Vagina (tissue), 2 donors: ENCODE measurements at places on chromosomes 3 and 15.

DNA sequence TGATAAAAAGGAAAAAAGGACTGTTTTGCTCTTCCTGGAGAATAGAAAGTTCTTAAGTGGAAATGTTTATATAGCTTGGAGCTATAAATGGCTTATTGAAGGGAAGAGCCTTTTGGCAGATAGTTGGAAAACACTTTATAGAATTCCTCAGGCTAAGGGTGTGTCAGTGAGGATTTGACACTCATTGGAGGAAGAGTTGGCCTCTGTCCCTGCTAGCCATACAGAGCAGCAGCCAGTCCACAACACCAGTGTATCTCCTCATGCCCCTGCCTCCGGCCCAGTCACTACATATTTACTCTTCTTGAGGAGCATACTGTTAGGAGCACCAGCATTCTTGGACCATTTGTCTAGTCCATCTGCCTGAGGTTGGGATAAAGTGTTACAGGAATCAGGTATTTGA, 36.2 kb downstream of the KLHL18 start:
- no peak for DNase-seq

GRCh38 chr3:3799173-3800079, at the start of gene LRRN1:
LRRN1 (plus strand) TSS chr3:3799431; CDS start chr3:3844642, 45,211 bp downstream.
- DNase-seq, result no peak

DNA sequence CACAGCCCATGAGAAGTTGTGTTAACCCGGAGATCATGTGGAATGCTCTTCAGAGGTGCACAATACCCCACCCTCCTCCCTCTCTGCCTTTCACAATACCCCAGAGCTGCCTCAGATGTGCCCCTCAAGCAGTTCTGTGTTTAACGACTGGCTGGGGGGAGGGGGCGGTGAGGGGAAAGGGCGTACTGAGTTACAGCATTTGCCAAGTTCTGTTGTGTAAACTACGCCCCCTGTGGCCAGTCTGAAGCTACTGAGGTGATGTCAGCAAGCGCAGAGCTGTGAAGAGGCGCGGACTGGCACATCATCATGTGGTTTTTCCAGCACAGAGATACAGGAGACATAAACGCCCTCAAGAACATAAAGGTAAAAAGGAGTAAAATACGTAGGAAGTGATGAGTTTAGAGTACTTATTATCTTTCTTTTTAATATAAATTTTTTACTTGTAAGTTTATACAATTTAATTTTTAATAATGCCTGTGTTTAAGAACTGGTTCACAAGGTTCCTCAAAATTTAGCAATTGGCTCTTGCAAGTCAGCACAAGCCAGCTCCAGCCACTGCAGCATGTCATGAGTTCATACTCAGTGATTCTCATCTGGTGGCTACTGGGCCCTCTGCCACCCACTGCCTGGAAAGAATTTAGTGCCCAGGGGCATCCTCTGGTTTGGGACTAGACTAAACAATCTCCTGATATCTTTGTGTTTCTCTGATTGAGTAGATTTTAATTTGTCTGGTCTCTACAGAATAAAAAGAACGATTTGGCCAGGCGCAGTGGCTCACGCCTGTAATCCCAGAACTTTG, 1.7 kb downstream of the EPB42 start:
- DNase-seq, result no peak

DNA sequence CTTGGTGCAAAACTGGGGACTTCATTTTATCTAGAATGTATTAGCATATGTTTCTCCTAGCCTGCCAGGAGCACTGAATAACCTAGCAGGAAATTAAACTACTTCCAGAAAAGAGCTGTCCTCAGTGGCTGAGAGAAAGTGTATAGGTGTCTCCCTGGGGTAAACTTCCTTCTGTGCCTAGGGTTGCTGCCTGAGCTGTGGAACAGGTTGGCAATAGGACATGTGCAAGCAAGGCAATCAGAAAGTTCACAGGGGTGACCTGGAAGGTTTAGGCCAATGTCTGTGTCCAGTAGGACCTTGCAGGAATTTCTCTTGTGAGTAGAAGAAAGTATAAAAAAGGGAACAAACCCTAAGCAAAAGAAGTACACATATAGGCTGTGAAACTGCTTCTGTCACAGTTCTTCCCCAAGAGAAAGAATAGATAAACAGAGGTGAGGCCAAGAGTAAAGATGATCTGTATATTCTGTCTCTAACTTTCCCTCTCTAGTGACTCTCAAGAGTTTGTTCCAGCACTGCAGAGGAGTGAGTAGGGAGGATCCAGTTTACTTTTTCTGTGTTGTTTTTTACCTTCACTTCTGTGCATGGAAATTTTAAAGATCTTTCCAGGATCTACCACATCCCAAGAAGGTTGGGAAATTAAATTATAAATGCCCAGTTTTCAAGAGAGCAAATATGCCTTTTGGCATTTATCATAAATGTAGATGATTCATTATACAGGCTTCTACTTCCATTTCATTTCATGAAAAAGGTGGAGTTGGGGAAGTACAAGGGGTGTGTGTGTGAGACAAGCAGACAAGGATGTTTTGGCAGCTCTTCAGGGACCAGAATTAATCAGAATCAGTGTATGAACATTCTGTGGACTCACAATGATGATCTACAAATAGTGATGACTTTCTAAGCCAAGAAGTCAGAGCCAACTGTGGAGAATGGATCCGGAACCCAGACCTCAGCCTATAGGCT, 155.2 kb downstream of the RBPMS2 start:
- no peak for DNase-seq
